ENCODE measurements at places on chromosomes 1 and 21. TPM values are rescaled to one million over a fixed set of nuclear protein-coding genes. Genes with fewer than 3 reads are reported as not detected.
A peak's percentile ranks its signal among the peaks of the same experiment; 100 is the strongest.

DNA sequence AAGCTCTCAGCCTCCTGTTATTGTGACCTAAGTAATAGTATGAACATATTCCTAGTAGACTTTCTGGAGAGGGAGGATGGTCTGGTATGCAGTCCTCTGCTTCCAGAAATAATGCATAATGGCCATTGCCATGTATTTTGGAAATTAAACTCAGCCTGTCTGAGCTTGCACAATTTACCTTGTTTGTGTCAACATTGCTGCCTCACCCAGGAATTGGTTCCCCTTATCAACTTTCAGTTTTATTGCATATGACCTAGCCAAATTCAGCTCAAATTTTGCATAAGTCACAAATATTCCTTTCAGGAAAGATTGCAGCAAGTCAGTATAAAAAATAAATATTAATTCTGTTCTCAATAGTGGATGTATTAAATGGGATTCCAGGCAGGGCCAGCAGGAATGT is 101.9 kb upstream of the SLC5A9 start:
- no peak for DNase-seq

DNA sequence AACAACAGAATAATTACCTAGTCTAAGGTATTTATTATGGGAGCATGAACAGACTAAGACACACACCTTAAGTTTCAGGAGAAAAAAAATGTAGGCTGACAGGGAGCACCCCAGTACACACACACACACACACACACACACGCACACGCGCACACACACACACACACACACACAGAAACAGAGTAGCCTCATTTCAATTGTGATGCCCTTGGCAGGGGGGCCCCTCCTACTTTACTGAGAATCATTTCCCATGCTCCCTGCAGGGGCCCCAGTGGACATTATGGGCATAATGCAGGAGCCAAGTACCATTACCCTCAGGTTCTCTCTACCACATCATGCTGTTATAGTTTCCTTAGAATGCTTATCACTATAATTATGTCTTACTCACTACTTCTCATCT is 104.9 kb downstream of the CDC7 start:
- DNase-seq = no peak

GRCh38 chr1:155083052-155083541 is 4.5 kb downstream of the EFNA3 start:
- DNase-seq = no peak

GRCh38 chr1:233738850-233739249 is 124.9 kb downstream of the KCNK1 start:
- no peak for DNase-seq

GRCh38 chr1:180805316-180805715 is 107.4 kb upstream of the KIAA1614 start:
- DNase-seq = no peak

- DNase-seq = peak; percentile 62
Observed at GRCh38 chr1:160101037-160101716, 2.8 kb upstream of the IGSF8 start.

DNA sequence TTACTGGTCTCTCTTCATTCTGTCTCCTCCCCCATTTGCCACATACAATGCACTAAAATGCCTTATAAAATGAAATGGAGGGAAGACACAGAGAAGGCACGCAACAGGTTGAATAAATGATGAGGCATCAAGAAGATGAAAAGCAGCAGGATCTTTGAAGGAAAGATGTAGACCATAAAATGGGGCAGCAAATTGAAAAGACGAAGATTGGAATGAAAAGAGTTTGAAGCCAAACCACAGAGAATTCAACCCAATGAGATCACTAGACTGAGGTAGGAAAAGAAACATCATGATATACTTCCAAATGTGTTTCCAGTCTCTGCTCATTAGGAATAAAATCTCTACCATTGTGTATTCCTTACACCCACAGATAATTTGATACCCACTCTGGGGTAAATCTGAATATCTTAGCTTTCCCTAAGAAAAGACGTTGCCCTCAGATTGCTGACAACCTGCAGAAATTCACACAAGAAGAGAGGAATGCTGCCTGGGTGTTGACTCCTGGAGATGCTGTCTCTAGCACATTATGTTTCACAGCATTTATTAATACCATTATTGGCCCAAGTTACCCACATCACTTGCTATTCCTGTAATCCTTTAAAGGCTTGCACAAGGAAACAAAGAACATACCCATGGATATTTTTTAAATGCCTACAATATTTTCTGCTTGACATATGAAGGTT is 230.9 kb downstream of the LTN1 start:
- no peak for DNase-seq

- no peak for DNase-seq
Observed at GRCh38 chr1:102434421-102434820, 437.7 kb upstream of the OLFM3 start.

DNA sequence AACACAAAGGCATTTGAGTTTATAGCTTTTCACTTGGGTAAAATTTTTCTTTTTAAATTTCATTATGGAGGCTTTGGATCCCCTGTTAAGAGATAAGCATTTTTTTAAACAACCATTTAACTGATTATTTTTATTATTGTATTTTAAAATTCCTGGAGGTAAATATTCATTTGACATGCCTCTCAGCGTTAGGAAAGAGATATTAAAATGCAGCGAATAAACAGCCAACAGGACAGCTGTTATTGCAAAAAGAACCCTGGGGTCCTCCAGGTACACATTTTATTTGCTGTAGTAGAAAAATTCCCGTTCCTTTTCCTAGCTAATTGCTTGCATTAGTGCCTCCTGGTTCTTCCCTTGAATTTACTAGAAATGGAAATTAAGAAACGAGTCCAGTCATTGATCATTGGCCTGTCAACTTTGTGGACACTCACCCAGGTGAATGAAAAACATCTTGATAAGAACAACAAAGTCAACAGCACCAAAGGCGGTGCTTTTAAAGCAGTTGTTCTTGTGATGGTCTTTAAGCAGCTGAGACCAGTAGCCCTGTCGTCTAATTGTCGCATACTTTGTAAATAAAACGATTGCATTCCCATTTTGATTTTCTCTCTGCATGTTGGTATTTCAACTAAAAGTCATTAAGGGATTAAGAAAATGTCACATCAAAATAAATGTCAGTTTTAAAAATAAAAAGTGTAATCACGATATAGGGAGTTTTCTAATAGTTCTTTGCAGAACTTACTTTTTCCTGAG is 282.4 kb downstream of the GRIK1 start:
- DNase-seq = no peak

DNA sequence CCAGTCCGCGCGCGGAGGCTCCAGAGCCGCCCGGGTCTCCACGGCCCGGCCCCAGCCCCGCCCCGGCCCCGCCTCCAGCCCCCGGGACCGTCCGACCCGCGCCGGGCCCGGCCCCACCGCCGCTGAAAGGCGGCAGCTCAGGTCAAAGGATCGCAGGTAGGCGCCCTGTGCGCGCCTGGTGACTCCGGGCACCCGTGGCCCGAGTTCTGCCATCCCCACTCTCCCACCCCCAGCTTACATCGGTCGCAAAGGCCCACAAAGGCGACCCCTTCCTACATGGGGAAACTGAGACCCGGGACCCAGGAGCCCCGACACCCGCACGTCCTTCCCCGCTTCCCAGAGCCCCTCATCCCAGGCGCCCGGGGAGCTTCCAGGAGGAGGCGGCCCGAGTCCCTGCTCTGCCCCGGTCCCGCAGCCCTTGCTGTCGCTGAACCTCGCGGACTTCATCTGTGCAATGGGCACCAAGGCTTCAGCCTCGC is at the start of gene TMEM200B:
TSS of gene TMEM200B (minus strand) at position 17 of the 479 bp plus-strand sequence. CDS start 2,075 bp downstream, outside the sequence.
- DNase-seq = no peak

DNA sequence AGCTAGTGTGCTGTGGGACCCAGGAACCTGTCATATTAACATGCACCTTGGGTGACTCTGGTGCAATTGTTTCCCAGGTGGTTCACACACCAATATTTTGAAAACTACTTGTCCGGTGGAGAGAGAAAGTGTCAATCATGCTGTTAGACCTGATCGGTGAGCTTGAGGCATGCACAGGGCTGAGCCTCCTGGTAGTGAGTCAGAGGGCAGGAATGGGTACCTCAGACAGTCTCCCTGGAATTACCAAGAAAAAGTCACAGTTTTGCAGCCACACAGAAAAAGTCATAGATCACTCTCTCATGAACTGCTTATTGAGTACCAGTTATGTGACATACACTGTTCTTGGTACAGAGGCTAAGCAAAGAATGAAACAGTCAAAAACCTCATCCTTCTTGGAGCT is 140.1 kb upstream of the NFIA start:
- DNase-seq = no peak

- no peak for DNase-seq
Observed at GRCh38 chr1:51669272-51669671, 52.4 kb downstream of the OSBPL9 start.

GRCh38 chr1:110916669-110917306 is 43.8 kb downstream of the CD53 start:
- DNase-seq = peak; percentile 62

DNA sequence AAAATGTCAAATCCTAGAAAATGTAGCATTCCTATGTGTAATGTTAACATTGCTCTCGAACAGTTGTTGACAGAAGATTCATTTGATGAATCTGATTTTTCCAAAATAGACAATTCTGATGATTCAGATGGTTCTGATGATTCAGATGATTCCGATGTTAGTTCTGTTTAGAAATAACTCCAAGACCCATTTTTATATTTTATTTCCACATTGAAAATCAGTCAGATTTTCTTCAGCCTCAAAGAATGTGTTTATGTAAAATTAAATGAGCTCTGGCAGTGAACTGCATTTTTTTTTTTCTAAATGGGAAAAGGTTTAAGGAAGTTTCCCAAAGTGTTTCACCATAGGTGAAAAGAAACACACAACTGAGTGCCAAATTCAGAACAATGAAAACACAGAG is 136.5 kb downstream of the TSEN15 start:
- no peak for DNase-seq

DNA sequence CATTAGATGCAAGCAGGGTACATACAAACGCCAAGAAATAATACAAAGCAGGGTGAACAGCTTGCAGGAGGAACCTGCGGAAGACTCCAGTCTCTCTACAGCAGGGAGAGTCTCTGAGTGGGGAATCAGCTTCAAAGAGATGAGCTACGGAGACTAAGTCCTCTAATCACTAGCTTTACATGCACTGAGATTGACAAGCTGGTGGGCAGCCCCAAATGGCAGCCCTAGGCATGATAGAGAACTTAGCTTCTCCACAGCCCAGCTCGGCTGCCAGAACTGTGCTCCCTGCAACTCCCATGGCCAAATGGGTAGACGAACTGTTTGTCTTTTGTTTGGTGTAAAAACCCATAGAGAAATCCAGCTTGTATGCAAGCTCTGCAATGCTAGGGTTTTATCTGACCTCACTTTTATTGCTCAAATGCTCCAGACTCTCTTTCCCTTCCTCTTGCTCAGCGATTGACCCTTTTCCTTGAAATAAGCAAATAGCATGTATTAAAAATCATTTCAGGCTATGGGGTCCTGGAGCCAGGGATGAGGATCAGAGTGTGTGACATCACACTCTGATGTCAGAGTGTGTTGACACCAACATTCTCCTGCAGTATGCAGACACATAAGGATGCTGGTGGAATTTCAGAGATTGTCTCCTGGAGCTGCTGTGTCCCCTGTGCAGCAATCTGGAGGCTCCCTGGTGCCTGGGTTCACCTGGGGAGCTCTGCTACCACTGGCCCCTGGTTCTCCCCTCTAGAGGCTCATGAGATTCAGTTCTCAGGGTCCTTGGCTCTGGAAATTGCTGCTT is 238.5 kb downstream of the TTLL7 start:
- DNase-seq = no peak

DNA sequence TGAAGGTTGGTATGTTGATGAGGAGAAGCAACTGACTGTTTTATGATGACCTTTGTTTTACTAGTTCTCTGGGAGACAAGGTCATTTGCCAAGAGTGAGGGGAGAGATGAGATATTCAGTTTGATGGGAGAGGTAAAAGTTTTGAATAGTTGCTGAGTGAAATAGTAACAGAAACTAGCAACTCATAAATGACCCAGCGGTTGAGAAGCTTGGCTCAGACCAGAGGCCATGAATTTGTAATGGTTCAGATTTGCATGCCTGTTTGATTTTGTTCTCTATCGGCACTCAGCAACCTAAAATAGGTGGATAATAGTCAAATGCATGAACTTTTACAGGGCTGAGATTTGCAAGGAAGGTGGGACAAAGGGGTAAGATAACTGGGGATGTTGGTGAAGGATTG is 6.6 kb downstream of the CCDC30 start:
- DNase-seq = no peak

DNA sequence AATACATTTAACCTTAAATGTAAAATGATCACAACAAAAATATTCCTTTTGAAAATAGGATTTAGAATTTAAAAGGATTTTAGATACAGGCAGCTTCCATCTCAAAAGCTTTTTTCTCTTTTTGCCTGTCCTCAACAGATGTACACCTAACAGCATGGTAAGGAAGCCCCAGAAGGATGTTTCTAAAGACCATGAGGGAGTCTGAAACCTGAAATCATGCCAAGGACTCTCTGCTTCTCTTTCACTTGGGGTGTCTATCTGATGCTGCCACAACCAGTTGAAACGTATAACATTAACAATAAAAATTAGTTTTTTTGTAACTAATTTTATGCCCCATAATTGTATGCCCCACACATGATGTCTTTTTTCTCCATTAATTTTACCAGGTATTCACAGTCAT is 5.4 kb upstream of the ZNF281 start:
- DNase-seq = no peak

DNA sequence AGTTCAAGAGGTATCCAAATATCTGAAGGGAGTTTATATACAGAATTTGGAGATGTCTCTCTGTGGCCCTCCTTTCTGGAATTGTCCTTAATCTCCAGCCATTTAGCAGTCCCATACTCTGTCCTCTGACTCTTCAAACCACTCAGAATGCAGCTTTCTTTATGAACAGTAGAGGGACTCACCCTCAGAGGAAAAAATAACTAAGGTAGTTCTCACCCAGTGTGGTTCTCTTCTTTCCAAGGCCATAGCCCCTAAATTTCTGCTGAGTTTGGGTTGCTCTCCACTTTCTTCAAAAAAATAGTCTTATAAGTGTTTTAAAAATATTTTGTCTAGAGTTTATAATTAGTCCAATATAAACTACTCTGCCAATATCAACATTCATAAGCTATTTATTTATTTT is 369.7 kb downstream of the MATN1 start:
- no peak for DNase-seq

DNA sequence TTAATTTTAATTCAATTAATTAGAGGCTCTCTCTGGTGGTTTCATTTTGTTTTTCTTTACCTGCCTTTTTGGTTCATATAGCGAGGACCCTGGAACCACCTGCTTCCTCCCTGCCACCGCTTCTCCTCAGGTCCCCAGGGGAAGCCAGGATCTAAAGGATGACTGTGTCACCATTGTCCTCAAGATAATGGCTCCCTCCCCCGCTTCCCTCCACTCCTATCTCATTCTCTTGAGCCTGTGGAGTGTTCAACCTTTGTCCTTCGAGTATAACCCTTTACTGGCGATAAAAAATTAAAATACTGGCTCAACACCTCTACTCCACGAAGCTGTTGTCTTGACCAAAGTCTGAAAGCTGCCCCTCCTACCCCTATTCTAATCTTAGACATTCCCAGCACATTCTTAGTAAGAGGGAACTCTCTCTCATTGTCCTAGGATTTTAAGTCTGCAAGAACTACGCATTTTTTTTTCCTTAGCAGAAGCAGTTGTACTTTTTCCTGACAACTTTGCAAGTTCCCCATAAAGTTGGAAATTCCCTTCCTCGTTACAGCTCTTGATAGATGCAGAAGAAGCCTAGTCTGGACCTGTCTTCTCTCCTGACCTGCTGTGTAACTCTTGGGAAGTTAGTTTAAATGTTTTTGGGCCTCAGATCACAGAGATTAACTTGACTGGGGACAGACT is 12.6 kb upstream of the MAPKAPK2 start:
- DNase-seq = no peak

TCP10L gene
- 0.53 TPM for total RNA-seq

RHD gene
- not detected for total RNA-seq

OR2T29 gene
- total RNA-seq = not detected

C1orf53 gene
- total RNA-seq = not detected

HJV gene
- total RNA-seq = not detected

PTPN7 gene
- total RNA-seq = 228 TPM

AMY1B gene
- not detected for total RNA-seq

ANGPTL3 gene
- not detected for total RNA-seq

LCE2C gene
- not detected for total RNA-seq
